ENCODE measurements at places on chromosomes 4 and X.

DNA sequence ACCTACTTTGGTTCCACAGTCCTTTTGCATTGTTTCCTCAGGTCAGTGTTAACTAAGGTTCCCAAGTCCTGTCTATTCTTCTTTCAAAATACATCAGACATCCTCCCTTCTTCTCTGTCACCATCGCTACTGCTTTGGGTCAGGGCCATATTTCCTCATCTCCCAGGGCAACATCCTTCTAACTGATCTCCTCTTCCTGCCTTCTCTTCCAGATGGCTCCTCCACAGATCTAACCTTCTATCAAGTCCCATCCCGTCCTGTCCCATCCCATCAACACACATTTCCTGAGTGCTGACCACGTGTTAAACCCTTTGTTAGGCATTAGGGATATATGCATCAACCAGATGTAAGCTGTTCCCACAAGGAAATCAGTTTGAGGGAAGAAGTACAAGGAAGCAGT is 25.9 kb downstream of the PLAC1 start:
- DNase-seq, result no peak

DNA sequence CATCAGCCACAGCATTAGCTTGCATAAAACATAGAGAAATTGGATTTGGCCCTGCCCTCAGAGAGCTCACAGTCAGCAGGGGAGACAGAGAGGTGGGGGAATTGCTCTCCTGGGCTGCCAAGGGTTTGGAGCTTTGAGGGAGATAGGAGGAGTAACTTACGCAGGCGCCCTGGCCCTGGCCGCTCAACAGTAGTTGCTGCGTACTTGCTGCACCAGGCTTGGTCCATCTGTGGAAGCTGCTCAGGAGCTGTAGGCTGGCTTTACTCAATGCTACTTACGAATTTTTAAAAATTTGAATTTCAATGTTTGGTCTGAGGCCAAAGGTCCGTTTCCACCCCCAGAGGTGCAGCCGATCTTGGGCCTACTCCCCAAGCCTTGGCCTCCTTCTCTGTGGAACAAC is 83.3 kb downstream of the CPZ start:
- DNase-seq, result no peak

DNA sequence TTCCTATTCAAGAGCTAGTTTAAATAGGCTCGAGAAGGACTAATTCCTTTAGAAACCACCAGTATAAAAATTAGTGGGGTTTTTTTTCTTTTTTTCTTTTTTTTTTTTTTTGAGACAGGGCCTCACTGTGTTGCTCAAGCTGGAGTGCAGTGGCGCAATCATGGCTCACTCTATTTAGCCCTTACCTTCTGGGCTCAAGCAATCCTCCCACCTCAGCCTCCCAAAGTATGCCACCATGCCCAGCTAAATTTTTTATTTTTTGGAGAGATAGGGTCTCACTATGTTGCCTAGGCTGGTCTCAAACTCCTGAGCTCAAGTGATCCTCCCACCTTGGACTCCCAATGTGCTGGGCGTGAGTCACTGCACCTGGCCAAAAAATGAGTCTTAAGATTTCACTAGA is 52.8 kb downstream of the APOO start:
- no peak for DNase-seq

- no peak for DNase-seq
These were observed 156.5 kb upstream of the PJA1 start for GRCh38 chrX:69321789-69322188.

DNA sequence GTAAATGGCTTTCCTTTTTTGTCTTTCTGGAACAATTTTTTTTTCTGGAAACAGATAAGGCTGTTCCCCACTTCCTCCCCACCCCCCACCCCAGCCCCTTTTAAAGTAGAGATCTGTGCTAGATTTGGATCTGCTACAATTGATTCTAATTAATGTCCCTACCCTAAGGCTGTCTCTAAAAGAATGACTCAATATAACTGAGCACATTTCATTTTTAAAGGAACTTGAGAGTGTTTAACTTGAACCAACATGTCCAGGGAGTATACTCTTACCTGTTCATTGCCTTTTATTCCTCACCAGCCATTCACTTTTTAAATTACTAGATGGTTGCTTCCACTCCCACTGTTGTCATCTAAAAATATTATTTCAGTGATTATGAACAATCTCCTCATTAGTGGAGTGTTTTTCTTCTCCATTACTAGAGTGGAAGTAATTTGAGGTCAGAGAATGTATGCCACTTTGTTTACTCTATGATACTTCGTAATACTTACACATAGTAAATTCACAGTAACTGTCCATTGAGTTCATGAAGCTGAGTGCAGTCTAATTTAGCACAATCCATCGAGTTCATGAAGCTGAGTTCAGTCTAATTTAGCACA is 14.1 kb upstream of the CNOT6L start:
- DNase-seq, result no peak

DNA sequence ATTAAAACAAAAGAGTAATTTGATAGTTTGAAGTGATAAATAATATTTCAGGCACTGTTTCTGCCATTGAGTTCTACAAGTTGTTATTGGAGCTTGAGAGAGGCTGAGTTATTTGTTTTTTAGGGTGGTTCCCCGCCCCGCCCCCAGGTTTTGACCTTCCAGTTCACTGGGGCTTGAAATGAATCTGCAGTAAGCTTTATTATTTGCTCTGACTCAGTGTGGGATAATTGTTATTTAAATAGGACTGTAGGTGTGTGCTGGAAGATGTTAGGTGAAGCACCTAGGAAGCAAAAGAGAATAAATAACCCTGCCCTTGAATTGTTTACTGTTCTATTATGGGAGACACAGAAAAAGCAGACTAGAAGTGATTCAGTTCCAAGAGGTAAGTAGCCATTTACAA is 81.2 kb upstream of the KCNIP4 start:
- no peak for DNase-seq

DNA sequence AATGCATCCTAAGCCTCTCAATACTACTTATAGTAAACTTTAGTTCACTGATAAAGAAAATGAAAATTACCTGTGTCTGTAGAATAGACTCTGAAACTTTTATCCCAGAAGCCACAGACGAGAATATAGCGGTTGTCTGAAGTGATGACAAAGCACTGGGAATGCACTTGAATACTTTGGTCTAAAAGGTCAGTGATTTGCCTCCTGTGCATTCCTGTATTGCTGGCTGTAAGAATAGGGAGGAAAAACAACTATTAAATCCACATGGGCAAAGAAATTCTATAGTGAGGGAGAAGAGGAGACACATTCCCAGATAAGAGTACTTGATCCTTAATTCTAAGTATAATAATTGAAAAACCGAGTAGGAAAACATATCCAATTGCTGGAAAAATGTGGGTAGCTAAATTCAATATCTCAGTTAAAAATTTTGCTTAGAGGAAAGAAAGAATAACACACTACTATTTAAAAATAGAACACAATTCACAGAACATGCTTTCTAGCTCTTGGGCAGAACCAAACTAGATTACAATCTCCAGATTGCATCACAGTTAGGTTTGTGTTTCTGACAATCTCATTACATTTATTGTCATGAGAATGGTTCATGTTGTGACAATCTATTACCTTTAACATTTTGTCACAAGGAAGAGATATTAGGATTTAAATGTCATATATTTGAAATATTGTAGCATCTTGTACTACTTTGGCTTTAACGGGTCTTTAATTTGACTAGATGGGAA is 232.1 kb downstream of the DCLK2 start:
- no peak for DNase-seq

- DNase-seq, result no peak
These were observed 61.6 kb upstream of the NAP1L5 start for GRCh38 chr4:88759039-88759894.

GRCh38 chrX:68697036-68697435 is 49.6 kb downstream of the STARD8 start:
- DNase-seq, result no peak

GRCh38 chr4:90069151-90069550 is 58.0 kb upstream of the CCSER1 start:
- DNase-seq, result no peak

GRCh38 chr4:15720851-15721250 is 18.0 kb downstream of the BST1 start:
- no peak for DNase-seq

DNA sequence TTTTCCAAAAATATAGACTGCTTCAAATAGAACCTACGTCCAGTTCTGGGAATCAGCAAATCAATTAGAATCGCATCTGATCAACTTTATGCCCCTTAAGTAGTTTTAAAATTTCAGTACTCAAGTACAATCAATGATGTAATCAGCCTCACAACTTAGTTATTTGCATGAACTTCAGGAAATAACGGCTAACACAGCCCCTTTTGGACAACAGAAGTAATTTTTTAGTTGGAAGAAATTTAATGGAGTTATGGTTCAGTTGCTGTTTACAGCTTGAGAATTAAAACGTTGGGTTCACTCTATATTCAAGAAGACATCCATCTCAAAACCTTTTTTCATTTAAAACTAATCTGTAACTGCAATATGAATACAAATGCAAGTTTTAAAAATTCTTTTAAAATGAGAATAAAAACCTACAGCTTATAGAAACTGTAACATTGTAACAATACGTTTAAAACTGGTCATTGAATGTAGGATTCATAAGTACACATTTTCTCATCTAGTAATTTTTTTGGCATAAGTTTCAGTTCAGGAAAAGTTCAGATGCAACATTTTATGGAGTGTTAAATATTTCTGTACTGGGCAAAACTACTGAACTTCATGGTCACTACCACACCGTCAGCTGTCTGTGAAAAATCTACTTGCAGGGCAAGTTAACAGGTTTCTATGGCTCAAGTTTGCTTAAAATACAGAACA is 956 bp downstream of the TAPT1 start:
- no peak for DNase-seq

GRCh38 chrX:11040996-11041395 is 70.1 kb upstream of the HCCS start:
- no peak for DNase-seq

GRCh38 chrX:81229229-81229628 is 27.3 kb downstream of the SH3BGRL start:
- DNase-seq, result no peak

- no peak for DNase-seq
These were observed 692 bp upstream of the SLC9A7 start for GRCh38 chrX:46759645-46759974.

- no peak for DNase-seq
These were observed 38.4 kb downstream of the PLAC1 start for GRCh38 chrX:134619838-134620237.

- DNase-seq, result no peak
These were observed 10.2 kb downstream of the DCUN1D4 start for GRCh38 chr4:51853027-51853682.

GRCh38 chrX:120727452-120727851 is 97.6 kb upstream of the C1GALT1C1 start:
- no peak for DNase-seq

GRCh38 chrX:47247206-47247998 is 14.6 kb downstream of the USP11 start:
- no peak for DNase-seq

DNA sequence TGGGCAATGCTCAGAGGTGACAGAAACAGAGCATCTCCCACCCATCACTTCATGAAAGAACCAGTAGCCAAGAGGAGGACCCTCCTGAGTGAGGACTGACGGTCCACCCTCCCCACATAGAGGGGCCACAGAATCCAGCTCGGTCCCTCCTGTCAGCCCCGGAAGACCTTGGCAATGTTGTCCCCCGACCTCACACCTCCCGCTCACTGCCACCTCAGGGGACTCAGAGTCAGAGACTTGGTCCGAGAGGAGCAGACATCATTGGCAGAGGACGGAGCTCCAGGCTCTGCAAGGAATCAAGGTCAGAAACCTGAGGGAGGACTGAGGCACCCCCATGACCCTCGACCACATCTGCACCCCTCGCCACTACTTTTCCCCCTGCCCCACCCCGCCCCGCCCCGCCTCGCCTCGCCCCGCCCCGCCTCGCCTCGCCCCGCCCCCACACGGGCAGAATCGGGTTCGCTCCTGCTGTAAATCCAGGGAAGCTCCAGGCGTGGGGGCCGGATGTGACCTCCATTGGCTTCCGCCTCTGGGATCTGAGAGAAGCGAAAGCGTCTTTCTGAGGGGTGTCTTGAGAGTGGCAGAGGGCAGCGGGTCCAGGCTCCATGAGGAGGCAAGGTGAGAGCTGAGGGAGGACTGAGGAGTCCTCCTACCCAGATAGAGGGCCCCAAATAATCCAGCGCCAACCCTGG is at the start of gene MAGEA11:
Gene MAGEA11, plus strand, starts transcription at position 516 of the 692 bp plus-strand sequence. CDS start 1,100 bp downstream, outside the sequence.
- no peak for DNase-seq

GRCh38 chr4:60579335-60579734 is 620.8 kb upstream of the ADGRL3 start:
- DNase-seq, result no peak

DNA sequence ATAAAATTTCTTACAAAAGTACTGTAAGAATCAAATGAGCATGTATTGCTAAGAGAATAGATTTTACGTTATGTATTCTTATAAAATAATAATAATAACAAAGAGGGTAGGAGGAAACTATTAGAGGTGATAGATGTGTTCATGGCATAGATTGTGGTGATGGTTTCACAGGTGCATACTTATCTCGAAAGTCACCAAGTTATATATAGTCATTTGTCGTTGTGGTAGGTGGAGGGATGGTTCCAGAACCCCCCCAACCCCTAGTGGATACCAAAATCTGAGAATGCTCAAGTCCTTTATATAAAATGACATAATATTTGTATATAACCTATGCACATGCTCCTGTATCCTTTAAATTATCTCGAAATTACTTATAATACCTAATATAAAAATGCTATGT is 36.7 kb upstream of the H2AZ1 start:
- DNase-seq, result no peak

- DNase-seq, result no peak
These were observed 863 bp downstream of the CPE start for GRCh38 chr4:165379678-165380064.

DNA sequence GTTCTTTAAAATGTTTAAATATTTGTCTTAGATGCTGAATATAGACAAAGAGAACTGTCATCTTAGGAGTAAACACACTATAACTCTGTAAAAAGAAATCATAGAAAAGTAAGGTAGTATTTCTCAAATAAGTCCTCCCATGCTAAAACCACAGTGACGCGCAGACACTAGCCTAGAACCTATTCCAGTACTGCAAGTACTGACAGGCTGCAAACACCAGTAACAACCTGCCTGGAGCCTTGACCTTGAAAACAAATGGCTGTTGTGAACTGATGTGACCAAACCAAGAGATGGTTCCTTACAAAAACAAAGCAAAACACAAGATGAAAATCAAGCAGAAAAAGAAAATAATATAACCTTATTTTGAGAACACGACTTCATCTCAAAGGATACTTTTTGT is 8.5 kb downstream of the TIFA start:
- DNase-seq, result no peak

DNA sequence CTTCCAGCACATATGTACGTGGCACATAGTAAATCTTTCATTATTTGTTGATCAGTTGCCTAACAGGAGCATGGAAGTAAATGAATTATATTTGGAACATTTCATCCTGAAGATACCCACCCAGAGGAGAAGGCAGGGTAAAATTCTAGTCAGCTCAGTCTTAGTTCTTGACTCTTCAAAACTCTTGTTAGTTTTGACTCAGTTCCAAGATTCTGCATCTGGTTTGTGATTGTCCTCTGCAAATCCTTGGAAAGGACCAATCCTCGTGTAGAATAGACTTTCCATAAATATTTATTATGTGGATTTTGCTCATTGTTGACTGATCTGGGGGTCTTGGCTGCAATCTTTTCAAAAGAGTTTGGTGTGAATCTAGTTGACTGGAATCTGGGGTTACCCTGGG is 257.5 kb upstream of the FAT1 start:
- DNase-seq, result no peak

Data from activated CD8-positive, alpha-beta memory T cell treated with anti-CD3 and anti-CD28 coated beads, Interleukin-2, amount 50 U/mL, for 4 hours (primary cell).